Stimulated activated CD4-positive, alpha-beta T cell treated with anti-CD3 and anti-CD28 coated beads, Interleukin-12 subunit alpha, Interleukin-12 subunit beta, amount 100 ng/mL, for 48 hours (primary cell): ENCODE measurements at places on chromosomes 1 and 21.

- DNase-seq, result no peak
Measured at GRCh38 chr1:181504399-181504842, 21.1 kb downstream of the CACNA1E start.

DNA sequence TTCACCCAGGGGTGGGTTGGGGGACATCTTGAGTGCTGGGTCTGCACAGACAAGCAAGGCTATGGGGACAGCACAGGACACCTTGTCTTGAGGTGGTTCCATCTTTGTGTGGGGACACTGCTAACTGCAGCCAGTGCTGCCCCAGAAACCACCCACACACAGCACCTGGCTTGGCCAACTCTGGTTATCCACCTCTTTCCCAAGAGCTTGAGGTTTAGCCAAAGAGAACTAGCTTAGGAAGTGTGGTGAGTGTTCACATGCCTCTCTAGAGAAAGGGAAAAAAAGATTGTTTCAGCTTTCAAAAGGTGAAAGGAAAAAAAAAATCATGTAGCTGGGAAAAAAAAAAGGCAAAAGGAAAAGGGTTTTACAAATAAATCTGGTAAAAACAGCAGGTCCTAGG lies 32.4 kb downstream of the BCAR3 start:
- DNase-seq, result no peak

- DNase-seq, result no peak
Measured at GRCh38 chr1:75136921-75137641, 2.9 kb downstream of the LHX8 start.

GRCh38 chr1:152967201-152967600 lies 3.2 kb upstream of the SPRR4 start:
- no peak for DNase-seq

DNA sequence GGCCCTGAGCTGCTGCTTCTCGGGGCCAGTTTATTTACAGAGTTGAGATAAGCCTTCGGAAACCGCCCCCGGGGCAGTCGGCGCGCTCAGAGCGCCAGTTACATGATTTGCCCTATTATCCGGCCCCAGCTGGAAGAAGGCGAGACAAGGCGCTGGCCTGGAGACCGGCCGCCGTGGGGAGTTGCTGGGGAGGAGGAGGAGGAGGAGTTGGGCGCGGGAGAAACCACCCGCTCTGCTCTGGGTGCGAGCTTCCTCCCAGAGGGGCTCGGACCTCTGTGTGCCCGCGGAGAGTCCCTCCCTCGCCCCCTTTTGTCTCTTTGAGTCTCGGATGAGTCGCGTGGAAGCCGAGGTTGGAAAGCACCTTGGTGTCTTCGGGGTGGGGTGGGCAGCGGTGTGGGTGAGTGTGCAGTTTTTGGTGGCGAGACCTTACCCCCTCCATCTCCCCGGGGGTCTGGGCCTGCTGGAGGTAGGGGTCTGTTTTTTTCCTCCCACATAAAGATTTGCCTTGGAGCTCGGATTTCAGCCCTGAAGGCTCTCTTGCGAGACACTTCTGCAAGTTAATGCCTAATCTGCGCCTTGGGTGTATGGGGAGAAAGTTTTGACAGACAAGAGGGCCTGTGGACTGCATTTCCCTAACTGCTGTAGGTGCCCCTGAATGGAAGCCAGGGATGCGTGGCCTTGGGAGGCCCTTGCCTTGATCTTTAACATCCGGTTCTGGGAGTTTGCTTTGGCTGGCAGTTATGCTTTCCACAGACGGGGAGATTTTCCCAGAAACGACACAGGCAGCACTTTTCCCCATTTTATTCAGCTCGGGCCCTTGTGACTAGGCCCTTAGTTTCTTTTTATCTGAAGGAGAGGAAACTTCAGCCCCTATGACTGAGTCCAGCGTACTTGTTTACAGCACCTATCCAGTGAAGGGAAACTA lies 80.0 kb downstream of the NDUFS5 start:
- no peak for DNase-seq

DNA sequence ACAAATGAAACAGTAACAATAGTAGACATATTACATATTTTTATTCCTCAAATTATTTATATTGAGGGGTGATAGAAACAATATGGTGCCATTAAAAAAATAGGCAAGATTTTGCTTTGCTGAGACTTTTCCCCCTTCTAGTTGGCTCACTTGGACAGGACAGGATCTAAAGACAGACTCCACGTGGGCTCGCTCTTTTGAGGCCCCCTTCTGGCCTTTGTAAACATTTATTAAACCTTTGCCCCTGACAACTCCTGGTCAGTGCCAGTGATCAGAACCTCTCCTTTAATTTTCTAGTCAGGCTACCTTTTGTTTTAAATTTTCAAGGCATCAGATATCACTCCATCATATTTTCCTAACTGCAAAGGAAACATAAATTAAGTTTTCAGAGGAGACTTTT lies 49.7 kb upstream of the IFI44L start:
- no peak for DNase-seq

- DNase-seq, result no peak
Measured at GRCh38 chr1:187185389-187185788, 356.6 kb downstream of the PLA2G4A start.

- no peak for DNase-seq
Measured at GRCh38 chr1:210342986-210343780, 14.5 kb downstream of the HHAT start.

DNA sequence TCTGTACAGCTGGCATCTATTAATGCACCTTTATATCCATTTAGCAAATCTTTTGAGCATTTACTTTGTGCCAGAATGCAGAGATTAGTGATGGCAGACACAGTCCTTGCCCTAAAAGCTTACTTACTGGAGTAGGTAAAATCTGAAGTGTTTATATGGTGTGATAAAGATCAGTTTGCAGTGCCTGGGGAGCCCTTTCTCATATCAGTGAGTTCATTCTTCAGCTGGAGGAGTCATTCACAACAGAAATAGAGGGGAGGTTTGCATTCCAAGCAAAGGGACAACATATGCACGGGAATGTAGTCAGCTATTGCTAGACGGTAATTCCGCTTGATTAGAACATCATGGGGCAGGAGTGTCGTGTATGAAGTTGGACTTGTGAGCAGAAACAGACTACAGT lies 8.4 kb downstream of the SLC35F3 start:
- no peak for DNase-seq

DNA sequence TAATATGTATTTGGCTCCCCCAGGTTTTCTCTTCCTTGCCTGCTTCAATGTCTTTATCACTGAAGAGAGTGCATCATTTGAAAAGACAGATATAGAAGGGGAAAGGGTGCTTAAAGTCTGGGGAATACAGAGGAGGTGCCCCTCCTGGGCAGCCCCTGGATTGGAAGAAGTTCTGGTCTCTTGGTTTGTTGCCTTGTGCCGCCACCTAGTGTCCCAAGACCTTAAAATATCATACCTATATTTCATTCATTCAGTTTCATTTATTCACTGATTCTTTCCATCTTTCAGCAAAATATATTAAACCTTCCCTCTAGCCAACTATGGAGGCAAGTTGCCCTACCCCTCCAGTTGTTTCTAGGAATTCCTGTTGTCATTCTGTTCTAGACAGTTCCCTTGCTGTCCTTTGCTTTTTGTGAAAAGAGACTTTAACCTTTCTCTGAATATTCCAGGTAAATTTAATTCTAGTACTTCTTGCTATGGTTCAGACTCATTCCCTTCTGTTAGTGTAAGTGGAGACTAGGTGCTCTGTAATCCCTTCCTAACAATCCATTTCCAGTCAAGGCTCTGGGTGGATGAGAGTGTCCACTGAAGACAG lies 56.1 kb downstream of the MEF2D start:
- no peak for DNase-seq

DNA sequence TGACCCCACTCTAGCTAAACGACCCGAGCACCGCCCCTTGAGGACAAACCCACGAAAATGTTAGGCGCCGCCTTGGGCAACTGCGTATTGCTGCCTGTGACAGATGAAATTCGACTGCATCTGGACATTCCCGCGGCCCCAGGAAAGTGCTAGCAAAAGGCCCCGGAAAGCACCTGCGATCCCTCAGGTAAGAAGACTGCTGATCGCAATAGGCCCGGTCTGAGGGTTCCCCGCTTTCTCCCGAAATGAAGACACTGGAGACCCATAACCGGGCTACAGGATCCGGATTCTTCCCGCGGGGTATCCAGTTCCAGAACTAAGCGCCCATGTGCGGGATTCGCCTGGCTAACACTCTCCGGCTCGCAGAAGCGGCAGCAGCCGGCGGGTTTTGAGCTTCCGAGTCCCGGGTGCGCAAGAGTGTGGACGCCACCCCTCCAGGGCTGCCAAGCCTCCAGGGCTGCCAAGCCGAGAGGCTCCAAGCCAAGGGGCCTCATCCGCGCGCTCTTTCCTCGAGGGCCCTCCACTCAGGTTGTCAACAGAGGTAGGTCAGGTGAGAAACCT lies 157.9 kb upstream of the NBPF11 start:
- DNase-seq, result no peak

DNA sequence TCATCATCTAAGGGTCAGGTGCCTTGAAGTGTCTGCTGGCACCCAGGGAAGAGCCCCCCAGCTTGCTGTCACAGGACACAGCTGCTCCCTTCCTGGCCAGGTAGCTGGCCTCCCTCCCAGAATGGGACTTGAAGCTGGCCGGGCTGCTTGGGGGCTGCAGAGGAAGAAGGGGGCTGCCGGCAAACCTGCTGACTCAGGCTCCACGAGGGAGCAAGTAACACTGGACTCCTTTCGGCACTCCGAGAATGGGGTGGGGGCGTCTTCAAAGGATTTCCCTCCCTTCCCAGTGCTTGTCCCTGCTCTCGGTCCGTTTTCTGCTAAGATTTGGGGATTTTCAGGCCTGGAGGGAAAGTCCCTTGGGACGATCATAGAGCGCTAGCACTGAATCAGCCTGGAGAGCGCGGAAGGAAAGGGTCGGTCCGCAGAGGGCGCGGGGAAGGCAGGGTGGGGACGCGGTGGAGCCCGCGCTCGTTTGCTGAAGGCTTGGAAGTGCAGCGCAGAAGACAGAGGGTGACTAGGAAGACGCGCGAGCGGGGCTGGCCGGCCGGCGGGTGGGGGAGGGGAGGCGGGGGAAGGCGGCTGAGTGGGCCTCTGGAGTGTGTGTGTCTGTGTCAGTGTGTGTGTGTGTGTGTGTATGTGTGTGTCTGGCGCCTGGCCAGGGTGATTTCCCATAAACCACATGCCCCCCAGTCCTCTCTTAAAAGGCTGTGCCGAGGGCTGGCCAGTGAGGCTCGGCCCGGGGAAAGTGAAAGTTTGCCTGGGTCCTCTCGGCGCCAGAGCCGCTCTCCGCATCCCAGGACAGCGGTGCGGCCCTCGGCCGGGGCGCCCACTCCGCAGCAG lies at the start of gene CSF1:
CSF1 (plus strand) TSS at position 727 of the 840 bp plus-strand sequence. CDS start 175 bp downstream, outside the sequence.
- DNase-seq, result peak; percentile 28

DNA sequence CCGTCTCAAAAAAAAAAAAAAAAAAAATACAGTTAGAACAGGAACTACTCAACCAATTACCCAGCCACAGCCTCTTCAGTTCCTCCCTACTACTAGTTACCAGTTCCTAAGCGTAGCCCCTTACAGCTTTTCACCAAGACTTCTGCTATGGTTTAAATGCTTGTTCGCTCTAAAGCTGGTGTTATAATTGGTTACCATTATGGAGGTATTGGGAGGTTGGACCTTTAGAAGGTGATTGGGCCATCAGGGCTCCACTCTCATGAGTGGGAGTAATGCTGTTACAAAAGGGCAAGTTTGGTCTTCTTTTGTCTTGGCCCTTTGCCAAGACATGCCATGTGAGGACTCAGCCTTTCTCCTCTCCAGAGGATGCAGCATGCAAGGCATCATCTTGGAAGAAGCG lies 3.0 kb upstream of the SMPDL3B start:
- DNase-seq, result no peak

GRCh38 chr1:116340506-116341231 lies 32.4 kb upstream of the ATP1A1 start:
- no peak for DNase-seq

DNA sequence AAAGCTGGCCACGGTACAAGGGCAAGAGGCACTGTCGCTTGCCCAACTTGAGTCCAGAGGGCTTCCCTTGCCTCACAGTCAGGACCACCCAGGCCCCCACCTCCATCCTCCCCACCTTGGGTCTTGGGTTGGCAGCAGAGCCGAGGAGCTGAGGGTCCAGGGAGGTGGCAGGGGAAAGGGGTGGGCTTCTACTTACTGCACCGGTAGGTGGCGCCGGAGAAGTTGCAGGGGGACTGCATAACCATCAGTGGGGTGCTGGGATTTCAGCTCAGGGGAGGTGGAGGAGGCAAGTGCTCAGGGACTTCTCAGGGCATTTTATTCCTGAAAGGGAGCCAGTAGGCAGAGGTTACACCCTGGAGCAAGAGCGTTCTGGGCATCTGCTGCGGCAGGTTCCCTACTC lies 44.0 kb downstream of the TRIM62 start:
- no peak for DNase-seq

DNA sequence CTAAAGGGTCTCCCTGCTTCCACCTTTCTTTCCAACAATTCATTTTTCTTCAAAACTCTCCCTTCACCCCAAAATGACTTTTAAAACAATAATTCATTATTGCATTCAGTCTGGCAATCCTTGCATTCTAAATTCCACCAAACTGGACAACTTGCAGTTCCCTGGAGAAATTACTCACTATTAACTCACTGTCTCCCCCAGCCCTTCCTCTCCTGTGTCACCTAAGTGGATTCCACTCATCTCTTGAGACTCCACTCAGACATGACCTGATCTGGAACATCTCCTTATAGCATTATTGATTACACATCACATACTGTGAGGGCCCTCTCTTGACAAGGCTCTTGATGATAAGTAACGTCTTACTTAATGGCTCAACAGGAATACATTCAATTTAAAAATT lies 257.1 kb downstream of the BRINP2 start:
- DNase-seq, result no peak

GRCh38 chr21:45041351-45041805 lies 33.0 kb upstream of the ADARB1 start:
- DNase-seq, result no peak

GRCh38 chr1:207335695-207336363 lies 14.4 kb downstream of the CD55 start:
- no peak for DNase-seq

DNA sequence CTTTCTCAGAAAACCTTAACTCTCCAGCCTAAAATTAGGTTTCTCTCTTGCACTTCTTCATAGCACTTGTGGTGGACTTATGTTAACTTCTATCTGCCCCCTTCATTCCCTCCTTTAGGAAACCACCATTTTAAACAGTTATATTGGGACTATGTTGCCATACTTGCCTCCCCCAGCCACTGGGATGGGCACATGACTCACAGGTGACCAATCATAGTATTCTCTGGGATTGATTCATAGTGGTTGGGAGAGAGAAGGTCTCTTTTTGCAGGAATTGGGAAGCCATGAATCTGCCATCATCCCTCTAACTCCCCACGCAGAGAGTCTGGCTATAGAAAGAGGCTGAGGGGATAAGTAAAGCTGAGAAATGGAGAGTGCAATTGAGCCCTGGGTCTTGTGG lies 50.4 kb upstream of the NRDC start:
- DNase-seq, result no peak
